ENCODE measurements at places on chromosomes 13 and 19.
A peak's percentile ranks its signal among the peaks of the same experiment; 100 is the strongest.

- DNase-seq: no peak
Observed at GRCh38 chr13:44322928-44323327, 50.7 kb upstream of the SERP2 start.

DNA sequence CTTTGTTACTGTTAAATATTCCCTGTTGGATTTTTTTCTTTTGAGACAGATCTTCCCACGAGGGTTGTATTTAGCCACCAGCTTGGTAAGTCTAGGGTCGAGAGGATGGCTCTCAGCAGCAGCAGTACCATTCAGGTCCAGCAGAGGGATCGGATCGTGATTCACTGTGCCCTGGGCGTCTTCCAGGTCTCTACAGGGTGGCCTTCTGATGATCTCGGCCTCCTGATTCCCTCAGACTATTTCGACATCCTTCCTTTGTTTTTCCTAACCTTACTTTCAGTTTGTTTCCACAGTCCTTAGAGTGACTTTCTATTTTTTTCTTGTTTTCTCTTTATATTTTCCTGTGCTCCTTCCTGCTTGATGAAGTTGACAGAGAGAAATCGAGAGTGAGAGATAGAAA lies 1436.9 kb downstream of the UQCRFS1 start:
- DNase-seq: no peak

DNA sequence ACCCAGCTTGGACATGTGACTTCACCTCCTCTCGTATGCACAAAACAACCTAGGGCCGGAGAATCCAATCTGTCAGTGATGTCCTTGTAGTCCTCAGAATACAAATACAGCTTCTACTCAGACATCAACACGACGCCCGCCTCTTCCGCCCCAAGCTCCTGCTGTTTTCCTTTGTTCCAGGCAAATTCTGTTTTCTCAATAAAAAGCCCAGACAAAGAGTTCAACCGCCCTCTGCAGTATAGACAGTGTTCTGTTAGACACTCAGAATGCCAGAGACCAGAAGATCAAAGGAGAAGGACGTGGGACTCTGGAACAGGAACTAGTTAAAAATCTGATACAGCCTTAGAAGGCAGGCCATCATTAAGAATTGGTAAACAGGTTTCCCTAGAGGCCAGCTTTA lies 42.0 kb upstream of the GGACT start:
- no peak for DNase-seq

DNA sequence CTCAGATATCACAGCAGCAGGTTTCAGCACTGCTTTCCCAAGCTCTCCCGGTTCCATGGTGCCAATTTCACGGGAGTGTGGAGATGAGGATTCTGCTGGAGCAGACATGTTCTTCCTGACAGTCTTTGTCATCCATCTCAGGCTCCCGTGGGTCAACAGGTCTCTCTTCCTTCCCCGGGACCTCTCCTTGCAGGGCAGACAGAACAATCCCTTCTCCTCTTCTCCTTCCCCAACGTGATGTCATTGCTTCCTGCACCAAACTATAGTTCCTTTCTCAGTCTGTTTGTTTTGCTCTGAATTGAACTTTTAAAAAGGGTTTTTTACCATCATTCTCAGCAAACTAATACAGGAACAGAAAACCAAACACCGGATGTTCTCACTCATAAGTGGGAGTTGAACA lies 107.9 kb downstream of the ZNF536 start:
- no peak for DNase-seq

DNA sequence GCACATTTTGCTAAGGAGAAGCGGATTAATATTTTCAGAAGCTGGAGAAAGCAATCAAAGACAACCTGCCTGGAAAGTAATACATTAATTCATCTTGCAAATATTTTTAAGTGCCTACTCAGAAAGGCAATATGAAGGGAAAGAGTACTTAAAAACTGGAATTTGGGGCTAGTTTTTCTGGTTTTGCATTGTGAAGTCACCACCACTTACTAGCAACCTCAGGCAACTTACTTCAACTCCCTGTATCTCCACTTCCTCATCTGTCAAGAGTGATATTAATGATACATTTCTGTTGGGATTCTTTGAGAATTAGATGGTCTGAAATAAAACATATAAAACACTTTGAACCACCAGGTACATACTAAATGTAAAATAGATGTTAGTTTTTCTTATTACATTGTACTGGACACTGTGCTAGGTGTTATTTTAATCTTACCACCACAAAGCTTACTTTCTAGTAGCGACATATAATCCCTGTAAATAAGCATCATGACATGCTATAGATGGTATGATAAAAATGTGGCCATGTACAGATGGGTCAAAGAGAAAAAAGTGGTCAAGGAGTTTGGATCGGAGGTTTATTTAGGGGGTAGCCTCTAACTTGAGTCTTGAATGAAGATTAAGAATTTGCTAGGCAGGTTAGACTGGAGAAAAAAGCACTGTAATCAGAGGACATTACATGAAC lies 101.2 kb downstream of the SPRY2 start:
- DNase-seq: no peak

- no peak for DNase-seq
Observed at GRCh38 chr13:99506634-99507033, 5.4 kb downstream of the TM9SF2 start.

- DNase-seq: no peak
Observed at GRCh38 chr19:15776991-15777970, 10.2 kb upstream of the OR10H5 start.

DNA sequence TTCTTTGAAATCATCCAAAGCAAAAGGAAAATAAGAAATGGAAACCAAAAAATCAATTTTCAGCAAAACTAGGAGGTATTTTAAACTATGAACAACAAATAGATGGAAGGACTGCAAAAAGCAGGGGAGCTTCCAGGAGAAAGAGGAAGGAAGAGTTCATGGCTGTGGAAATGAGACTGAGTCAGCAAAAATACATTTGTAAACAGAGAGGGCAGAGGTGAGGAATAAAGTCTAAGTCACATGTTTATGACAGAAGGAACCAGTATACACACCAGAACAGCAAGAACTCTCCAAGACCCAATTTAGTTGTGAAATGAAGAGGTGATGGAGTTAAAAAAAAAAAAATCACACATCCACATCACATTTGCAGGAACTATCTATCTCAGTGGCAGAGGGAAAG lies 69.6 kb downstream of the RNASEH2B start:
- DNase-seq: no peak

DNA sequence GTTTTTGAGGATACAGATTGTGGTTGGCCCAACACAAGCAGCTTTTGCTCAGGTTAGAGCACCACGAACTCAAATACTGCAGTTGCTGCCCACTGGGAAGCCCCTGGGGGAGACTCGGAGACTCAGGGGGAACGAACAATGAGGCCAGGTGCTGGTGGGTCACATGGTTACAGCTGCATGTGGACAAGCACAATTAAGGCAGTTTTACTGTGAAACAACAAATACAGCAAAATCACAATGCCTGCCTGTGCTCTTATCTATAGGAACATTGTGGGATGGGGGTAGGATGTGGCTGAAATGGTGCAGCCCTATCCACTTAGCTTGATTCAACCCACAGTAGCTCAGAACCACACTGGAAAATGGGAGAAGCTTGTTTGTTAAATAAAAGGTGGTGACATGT lies 119.7 kb upstream of the SPATA13 start:
- DNase-seq: no peak

DNA sequence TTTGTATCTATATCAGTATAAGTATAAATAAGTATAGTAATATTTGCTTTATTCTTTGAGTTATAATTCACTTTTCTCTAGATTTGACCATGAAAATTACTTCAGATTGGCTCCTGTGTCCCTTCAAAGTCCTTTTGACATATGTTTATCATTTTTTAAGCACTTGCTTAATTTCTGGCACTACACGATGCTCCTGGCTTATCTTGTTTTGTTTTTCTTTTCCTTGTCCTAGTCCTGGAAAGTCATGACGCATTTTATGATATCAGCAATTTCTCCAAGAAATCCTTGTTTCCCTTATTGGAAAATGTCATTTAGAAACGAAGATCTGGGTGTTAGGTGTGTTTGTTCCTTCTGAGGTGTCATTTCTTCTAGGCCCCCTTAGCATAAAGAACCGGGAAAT lies 226.5 kb downstream of the POU4F1 start:
- DNase-seq: no peak

GRCh38 chr19:3372413-3372812 lies 6.0 kb downstream of the NFIC start:
- DNase-seq: no peak

DNA sequence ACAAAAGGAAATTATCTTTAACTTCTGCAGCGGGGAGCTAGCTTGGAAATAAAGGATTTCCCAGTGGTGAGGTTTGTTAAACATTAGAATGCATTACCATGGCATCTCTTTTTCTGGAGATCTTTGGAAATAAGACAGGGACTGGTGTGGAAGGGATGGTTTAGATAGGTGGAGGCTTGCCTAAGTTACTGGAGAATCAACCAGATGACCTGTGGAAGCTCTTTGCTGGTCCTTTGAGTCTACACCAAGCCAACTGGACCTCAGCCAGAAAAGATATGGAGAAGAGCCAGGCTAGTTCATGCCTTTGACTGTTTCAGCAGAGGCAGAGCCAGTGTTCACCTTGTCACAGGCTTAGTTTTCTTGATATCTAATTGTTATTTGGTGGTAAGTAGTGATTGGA lies 134.7 kb downstream of the KCNRG start:
- no peak for DNase-seq

DNA sequence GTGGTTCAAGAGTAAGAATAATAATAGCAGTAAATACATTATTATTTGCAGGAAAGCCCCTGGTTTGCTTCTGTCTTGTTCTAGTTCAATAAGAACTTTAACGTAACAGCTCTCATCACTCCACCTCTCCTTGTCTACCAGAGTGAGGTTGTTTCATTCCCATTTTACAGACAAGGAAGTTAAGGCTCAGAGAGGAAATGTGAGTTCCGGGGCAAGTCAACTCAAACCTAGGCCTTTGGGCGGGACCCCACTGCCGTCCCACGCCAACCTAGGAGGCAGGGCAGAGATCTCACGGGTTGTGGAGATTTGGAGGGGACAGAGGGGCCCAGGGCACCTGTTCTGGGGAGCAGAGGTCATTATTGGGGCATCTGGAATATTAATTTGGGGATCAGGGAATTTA lies 1.5 kb downstream of the MAP4K1 start:
- DNase-seq: no peak

- DNase-seq: no peak
Observed at GRCh38 chr19:28427376-28428083, 785.4 kb downstream of the UQCRFS1 start.

GRCh38 chr13:41641429-41641828 lies 184.1 kb downstream of the RGCC start:
- no peak for DNase-seq

- no peak for DNase-seq
Observed at GRCh38 chr13:21047591-21048282, 13.6 kb downstream of the LATS2 start.

GRCh38 chr13:113402471-113403254 lies 38.7 kb upstream of the GRTP1 start:
- DNase-seq: no peak

GRCh38 chr19:45296355-45296754 lies 26.3 kb downstream of the CKM start:
- no peak for DNase-seq

GRCh38 chr19:13033244-13033643 lies 38.0 kb downstream of the NFIX start:
- no peak for DNase-seq

DNA sequence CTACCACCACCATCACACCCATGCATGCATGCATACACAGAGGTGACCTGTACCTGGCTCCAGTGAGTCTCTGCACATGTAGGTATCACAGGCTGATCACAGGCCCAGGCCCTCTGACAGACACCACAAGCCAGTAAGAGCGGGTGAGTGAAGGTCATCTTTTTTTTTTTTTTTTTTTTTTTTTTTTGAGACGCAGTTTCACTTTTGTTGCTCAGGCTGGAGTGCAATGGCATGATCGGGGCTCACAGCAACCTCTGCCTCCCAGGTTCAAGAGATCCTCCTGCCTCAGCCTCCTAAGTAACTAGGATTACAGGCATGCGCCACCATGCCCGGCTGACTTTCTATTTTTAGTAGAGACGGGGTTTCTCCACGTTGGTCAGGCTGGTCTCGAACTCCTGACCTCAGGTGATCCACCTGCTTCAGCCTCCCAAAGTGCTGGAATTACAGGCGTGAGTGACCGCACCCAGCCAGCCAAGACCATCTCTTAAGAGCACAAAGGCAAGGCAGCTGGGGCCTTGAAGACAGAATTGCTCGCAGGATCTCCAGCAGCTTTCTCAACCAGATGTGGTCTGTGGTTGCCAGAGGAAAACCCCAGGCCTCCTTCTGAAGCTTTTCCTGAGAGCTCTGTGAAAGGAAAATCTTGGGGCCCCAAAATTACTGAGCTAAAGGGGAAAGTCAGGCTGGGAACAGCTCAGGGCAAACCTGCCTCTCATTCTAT lies 3.2 kb upstream of the NKG7 start:
- DNase-seq: no peak

- no peak for DNase-seq
Observed at GRCh38 chr19:42155796-42156195, 23.6 kb upstream of the POU2F2 start.

DNA sequence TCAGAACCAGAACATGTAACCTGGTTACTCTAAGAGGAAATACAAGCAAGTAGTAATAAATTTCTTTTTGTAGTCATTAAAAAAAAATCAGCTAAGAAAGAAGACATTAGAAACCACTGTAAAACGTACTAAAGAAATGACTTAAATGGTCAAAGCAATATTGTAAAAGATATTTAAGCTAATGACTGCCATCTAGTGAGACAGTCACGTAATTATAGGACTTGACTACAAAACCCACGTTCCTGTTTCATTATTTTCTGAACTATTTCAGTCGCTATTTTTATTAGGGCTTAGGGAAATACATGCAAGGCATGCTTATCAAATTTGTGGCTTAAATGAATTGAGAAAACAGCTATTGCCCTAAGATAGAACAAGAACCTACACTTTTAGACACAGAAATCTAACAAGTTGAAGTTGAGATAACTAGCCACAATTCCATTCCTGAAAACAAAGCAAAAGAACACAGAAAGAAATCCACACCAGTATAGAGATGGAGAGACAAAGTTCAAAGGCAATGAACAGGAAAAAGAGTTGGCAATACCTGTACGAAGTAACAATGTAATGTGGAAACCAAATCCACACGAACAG lies 17.9 kb downstream of the ALG5 start:
- peak; percentile 4 for DNase-seq

- no peak for DNase-seq
Observed at GRCh38 chr13:18948664-18949488, 232.7 kb downstream of the TUBA3C start.

GRCh38 chr19:43662487-43662886 lies 7.5 kb downstream of the PLAUR start:
- DNase-seq: no peak

DNA sequence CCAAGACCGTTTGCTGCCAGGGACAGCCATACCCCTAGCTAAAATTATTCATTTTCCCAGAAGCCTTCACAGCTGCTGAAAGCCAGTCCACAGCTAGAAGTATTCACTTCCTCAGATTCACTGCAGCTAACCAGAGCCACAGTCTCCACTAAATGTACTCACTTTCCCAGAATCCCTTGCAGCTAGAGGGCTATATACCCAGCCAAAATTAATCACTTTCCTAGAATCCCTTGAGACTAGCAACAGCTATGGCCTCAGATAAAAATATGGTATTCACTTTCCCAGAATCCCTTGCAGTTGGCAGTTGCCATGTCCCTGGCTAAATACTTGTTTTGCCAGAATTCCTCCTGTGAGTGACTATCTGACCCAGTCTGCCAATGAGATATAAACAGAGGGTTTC lies 13.8 kb upstream of the MEIS3 start:
- DNase-seq: no peak

All from NCI-H774 (cell line).